ENCODE measurements at places on chromosomes 13 and 19.
A peak's percentile ranks its signal among the peaks of the same experiment; 100 is the strongest.

DNA sequence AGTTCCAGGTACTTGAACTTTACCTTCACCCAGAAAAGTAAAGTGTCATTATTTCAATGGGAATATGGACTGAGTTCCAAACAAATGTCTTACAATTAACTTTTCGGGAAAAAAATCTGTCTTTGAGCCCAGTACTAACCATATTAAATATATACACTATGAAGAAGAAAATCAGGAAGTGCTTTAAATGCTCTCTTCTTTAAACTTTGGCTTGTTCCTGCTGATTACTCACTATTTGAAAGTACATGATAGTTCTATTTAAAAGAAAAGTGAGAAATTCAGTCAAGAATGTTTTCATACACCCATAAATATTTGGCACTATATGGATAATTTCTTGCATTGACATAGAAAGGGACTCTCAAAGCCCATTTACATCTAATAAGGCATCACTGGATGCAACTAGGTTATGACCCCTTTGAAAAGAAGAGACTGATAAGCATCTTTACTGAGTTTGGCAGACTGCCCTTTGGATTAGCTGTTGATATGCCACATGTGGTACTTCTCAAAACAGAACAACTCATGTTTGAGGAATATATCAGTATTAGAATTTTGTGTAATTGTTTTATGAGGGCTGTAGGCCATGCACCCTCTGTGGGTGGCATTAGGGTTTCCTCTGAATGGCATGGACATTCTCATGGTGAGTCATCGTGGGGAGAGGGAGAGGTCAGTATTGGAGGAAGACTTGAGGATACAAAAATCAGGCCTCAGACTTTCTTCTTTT is 25.0 kb upstream of the VWA8 start:
- DNase-seq = no peak

DNA sequence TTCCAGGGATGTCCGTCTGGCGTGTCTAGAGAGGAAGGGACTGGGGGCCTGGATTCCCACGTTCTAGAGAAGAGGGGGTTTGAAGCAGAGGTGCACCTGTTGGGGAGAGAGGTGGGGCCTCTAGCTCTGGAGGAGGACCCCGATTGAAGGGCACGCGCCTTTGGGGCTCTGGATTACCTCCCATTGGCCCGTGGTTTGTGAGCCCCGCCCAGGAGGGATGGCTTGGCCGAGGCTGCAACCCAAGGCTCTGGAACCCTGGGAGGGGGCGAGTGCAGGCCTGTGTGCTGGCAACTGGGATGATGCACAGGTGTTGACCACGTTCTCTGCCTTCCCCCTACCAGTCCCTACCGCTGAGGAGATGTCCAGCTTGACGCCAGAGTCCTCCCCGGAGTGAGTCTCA is 20.2 kb downstream of the TMEM150B start:
- no peak for DNase-seq

DNA sequence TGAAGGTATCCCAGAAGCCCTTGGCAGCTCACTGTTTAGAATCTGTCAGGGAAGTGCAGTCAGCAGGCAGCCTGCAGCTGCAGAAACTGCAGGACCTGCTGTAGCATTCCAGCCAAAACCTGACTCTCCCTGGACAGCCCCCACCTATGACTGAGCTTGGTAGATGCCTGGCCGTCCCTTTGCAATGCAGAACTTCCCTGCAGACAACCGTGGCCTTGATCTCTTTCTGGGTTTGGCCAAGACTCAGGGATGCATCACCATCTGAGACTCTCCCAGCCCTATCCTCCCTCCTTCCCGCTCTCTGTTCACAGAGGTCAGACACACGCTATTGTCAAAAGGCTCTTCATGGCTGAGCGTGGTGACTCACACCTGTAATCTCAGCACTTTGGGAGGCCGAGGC is 99.4 kb downstream of the ZNF557 start:
- no peak for DNase-seq

DNA sequence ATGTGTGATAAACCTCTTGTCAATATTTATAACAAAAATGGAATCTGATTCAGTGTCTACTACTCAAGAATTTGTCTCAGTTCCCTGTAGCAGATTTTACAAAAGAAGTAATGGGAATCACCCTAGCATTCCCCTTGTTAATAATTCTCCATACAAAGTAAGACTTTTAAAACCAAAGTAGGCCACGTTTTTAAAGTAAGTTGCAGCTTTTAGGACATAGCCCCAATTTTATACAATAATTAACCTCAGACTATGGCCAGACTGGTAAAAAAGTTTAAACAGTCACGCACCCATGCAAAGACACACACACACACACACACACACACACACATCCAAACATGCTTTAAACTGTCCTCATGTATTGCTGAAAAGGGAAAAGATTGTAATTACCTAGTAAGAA is 589.9 kb downstream of the PCDH9 start:
- no peak for DNase-seq

DNA sequence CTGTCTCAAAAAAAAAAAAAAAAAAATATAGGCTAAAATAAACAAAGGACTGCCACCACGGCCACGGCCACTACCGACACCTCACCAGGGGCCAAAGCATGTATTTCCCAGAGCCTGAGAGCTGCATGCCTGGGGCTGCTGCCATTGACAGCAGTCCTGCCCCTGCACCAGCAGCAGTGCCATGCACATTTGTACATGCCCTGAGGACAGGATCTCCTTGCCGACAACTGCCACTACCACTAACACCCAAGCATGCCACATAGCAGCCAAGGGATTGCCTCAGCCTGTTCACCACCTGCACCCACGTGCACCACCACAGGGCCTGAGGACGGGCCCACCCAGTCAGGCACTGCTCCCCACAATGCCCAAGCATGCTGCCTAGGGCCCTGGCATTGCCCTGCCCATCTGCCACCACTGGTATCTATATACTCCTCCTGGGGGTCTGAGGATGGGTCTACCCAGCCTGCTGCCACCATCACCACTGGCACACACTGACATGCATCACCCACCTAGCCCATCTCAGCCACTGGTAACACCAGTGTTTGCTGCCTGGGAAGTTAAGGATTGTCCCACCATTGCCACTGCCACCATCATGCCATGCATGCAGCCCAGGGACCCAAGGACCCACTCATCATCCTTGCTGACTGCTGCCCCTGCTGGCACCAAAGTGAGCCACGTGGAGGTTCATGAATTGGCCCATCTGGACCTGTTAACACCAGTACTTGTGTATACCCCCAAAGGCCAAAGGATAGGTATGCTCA is 10.6 kb upstream of the NUP62 start:
- DNase-seq = no peak

- no peak for DNase-seq
Measured at GRCh38 chr13:108835083-108835482, 205.7 kb downstream of the MYO16 start.

DNA sequence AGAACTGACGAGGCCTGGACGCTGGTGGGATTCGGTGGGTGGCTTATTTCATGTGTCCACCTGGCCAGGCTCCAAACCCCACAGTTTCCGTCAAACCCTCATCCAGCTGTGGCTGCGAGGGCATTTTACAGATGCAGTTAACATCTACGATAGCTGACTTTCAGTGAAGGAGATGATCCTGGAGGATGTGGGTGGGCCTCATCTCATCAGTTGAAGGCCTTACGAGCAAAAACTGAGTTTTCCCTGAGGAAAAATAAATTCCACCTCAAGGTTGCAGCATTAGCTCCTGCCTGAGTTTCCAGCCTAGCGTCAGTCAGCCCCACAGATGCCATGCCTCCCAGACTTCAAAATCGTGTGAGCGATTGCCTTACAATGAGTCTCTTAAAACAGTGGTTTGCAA is 111.1 kb upstream of the PEG3 start:
- DNase-seq = no peak

DNA sequence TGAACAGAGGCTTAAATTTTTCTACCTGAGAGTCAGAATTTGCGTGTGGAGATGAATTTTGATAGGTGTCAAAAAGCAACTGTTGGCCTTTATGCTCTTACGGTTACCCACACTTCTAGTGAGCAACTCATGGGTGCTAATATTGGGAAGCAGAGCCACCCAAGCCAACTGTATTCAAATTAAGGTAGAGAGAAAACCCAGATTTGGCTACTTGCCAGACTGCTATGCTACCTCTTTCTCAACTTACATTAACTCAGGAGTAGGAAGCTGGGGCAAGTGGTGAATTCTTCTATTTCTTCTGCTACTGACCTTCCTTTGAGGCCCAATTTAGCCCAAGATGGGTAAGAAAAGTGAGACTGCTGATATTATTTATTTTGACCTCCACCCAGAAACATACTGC is 83.9 kb downstream of the OLFM4 start:
- DNase-seq = no peak

DNA sequence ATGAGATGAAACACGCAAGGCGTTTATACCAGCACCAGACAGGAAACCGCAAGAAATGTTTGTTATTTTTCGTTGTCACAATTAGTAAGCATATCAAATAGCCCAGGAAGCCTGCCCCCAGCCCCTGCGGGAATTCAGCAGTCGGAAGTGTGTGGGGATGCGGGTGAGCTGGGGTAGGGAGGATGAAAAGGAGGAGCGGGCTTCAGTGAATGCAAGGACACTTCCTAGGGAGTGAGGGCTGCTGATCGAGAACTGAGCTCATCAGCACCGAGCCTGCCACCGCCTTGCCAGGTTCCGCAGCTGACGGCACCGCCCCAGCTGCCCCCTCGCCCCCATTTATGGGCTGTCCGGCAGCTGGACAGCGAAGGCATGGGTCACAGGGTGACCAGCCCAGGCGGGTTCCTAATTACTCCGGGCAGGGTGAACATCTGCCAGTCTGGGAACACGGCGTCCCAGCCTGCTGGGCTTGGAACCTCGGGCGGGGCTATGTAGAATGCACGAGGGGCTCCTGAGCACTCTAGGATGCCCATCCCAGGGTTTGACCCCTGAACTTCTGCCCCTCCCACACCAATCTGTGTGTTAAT is 1.6 kb upstream of the BEST2 start:
- DNase-seq = no peak

- peak; percentile 64 for DNase-seq
Measured at GRCh38 chr19:947707-948539, 22.1 kb downstream of the ARID3A start.

GRCh38 chr19:18685597-18686190 is 2.2 kb downstream of the CRTC1 start:
- DNase-seq = no peak

GRCh38 chr19:8335343-8336071 is 7.6 kb downstream of the KANK3 start:
- DNase-seq = no peak

- no peak for DNase-seq
Measured at GRCh38 chr19:33100894-33101644, 20.1 kb downstream of the GPATCH1 start.

GRCh38 chr19:45090034-45090433 is 2.9 kb upstream of the PPP1R37 start:
- DNase-seq = no peak

DNA sequence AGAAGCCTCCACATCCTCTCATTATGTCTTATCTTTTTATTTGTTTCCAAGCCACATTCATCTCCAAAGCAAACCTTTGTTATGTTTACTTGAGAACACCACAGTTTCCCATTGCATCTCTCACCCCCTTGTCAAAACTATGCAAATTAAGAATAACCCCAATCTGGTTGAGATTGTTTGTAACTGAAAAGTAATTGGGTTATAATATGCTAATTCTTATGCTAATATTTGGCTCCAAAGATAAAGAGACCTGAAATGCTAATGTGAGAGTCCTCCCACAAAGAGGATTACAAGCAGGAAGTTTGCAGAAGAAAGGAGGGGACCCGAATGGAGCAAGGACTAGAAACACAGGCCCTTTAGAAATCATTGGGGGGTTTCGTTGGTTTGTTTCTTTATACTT is 92.9 kb upstream of the UBL3 start:
- no peak for DNase-seq

- DNase-seq = no peak
Measured at GRCh38 chr19:18419699-18420460, 682 bp downstream of the SSBP4 start.

GRCh38 chr19:55252760-55253663 is 5.8 kb downstream of the PPP6R1 start:
- no peak for DNase-seq

- DNase-seq = no peak
Measured at GRCh38 chr13:21342699-21343442, 116.2 kb downstream of the ZDHHC20 start.

DNA sequence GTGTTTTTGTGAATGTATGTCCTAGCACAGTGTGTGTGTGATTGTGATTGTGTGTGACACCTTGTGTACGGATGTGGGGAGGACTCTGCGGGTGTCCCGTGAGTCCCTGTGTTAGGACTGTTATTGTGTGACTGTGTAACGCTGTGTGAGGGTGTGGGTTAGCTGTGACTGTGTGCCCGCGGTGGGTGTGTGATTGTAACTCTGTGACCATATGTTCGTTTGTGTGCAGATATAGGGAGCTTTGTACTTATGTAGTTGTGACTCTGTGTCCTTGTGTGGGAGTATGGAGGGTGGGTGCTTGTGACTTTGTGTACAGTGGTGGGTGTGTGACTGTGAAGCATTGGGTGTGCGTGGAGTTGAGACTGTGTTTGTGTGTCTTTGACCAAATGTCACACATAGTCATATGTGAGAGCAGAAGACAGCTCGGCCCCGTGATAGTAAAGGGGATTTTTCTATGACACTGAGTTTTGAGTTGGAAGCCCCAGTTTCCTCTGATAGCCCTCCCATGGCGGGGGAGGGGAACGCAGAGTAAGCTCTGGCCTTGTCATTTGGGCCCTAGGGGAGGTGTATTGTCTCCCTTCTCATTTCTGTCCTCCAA is 949 bp upstream of the ZNF260 start:
- no peak for DNase-seq

GRCh38 chr19:42420055-42420544 is 7.1 kb downstream of the LIPE start:
- no peak for DNase-seq

DNA sequence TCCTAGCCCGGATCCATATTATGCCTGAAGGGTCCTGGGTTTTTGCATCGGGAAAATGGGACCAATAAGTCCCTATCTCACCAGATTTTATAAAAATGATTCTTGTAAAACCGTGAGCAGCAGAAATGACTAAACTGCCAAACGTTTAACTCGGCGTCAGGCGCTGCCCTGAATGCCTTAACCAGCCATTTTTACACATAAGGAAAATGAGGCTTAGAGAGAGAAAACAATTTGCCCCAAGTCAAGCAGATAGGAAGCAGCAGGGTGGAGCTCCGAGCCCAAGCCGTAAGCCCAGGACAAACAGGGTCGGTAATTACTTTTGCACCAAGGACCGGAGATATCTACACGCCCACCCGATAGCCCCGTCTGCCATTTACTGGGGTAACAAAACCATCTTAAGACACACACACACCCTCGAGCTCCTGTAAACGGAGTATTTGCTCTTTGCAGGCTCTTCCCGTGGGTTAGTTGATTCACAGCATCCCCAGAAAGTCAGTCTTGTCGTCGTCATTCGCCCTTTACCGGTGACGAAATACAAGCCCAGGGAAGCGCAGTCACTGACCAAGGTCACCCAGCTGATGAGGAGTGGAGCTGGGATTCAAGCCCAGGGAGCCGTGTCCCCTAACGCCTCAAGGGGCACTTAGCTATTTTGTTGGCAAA is 16.0 kb upstream of the MRI1 start:
- no peak for DNase-seq

DNA sequence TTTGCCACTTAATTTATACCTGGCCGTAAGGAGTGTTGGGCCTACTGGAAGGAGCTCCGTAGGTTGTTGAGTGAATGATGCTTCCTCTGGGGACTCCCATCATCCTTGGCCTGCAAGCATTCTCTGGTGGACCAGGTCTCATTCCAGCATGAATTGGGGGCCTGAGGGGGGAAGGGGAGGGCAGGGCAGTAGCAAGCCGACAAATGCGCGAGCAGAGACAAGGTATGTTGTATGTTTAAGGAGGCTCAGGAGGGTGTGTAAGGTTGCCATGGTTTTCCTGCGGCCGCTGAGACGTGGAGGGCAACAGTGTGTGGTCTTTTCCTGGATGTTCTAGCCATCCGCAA is 749 bp downstream of the ZNF264 start:
- no peak for DNase-seq

All from left ventricle myocardium inferior (tissue), 1 donor.